Right atrium auricular region (tissue), 2 donors: ENCODE measurements at places on chromosomes 16 and 17.

- peak; percentile 64 for DNase-seq
- peak overlapping the region; percentile 62 for H3K27ac ChIP-seq
- H3K36me3 ChIP-seq = no peaks in the 10 kb centered on the region
- no peak overlapping the region for H3K4me3 ChIP-seq
- H3K27me3 ChIP-seq = no peaks in the 10 kb centered on the region
- no peaks in the 10 kb centered on the region for H3K4me1 ChIP-seq
These were observed 13.9 kb downstream of the NUP93 start for GRCh38 chr16:56743840-56744239.

DNA sequence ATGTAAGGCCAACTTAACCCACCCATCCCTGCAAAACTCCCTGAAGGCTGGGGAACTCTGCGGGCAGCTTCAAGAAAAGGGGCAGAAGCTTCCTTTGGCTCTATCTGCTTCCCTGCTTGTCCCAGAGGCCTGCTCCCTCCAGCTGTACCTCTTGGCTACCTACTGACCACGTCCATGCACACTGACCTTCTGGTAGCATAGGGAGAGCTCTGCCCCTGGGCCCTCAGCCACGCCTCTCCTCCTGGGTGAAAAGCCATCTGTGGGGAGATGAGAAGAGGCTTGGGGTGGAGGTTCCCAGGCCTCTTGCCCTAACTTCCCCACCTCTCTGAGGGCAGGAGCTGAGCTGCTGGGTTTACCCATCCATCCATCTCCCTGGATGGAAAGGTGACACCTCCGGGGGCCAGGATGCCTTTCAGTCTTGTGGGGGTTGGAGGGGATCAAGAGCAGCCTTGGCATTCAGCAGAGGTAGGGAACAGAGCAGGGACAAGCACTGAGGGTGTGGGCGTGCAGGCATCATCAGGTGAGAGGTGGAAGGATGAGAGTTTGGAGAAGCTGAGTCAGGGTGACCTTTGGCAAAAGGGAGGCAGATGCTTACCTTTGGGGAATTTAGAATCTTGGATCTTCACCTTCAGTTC is 23.4 kb upstream of the MFSD6L start:
- H3K27me3 ChIP-seq = no peaks in the 10 kb centered on the region
- no peaks in the 10 kb centered on the region for H3K4me1 ChIP-seq
- H3K36me3 ChIP-seq = no peaks in the 10 kb centered on the region

DNA sequence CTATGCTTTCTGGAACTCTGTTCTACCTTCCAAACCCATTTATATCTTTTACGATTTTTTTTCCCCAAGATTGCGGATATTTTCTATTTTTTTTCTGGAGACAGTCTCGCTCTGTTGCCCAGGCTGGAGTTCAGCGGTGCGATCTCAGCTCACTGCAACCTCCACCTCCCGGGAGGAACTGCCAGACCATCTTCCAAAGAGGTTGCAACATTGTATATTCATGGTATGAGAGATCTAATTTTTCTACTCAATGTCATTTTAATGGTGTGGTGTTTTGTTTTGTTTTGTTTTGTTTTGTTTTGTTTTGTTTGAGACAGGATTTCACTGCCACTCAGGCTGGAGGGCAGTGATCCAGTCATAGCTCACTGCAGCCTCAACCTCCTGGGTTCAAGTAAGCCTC is 8.5 kb upstream of the BMERB1 start:
- no peak overlapping the region for H3K27ac ChIP-seq
- no peak for DNase-seq
- H3K4me1 ChIP-seq = no peaks in the 10 kb centered on the region
- no peak overlapping the region for H3K4me3 ChIP-seq

DNA sequence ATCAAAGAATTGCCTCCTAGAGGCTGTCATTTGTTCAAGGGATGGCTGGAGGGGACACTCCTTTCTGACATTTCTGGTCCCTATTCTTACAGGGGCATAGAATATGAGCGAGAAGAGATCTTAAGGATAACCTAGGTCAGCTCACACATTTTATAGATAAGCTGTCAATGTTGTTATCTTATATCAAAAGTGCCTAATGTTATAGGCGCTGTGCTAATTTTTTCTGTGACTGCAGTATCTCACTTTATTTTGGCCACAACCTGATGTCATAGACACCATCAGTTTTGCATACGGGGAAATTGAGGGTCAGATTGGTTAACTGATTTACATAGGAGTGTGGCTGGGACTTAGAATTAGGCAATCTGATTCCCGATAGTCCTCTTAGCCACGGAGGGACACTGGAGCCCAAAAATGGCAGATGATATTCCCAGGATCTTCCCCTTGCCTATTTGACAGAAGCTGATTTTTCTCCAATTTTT is 1.2 kb downstream of the CPD start:
- no peaks in the 10 kb centered on the region for H3K27me3 ChIP-seq
- H3K4me3 ChIP-seq = peak overlapping the region; percentile 87

DNA sequence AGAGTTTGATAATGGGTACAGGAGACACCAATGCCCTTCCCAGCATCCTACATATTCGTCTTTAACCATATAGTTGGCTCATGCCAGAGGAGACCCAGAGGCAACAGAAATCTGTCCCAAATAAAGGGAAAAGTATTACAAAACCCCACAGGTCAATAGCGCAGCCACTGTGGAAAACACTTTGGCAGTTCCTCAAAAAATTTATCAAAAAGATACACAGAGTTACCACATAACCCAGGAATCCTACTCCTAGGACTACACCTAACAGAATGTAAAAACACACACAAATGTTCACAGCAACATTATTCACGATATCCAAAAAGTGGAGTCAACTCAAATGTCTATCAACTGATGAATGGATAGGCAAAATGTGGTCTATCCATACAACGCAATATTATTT is 135.8 kb downstream of the CEP112 start:
- DNase-seq = no peak
- no peaks in the 10 kb centered on the region for H3K27me3 ChIP-seq
- H3K27ac ChIP-seq = no peak overlapping the region
- H3K36me3 ChIP-seq = no peaks in the 10 kb centered on the region
- no peak overlapping the region for H3K4me3 ChIP-seq

- H3K4me1 ChIP-seq = no peaks in the 10 kb centered on the region
- no peaks in the 10 kb centered on the region for H3K36me3 ChIP-seq
- no peak for DNase-seq
These were observed 7.0 kb upstream of the MYH8 start for GRCh38 chr17:10428781-10429180.

DNA sequence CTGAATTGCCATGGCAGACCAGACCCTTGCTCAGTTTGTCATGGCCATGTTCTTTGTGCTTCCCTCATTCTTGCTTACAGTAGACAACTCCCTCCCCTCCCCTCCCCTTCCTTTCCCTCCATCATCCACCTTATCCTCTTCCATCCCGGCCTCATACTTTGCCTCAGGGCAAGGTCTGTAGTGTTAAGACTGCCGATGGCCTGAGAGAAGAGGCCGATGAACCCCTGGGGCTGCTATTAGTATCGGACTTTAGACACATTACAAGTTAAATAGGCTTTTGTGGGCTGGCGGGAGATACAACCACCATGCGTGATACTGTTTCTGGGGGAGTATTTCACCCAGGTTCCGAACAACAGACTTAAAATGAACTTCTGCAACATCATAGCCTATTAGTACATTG is 364.5 kb upstream of the ZFHX3 start:
- DNase-seq = no peak
- no peak overlapping the region for H3K4me3 ChIP-seq
- no peaks in the 10 kb centered on the region for H3K36me3 ChIP-seq
- H3K27ac ChIP-seq = no peak overlapping the region
- H3K27me3 ChIP-seq = no peaks in the 10 kb centered on the region
- H3K4me1 ChIP-seq = no peaks in the 10 kb centered on the region

- no peak overlapping the region for H3K27ac ChIP-seq
- H3K27me3 ChIP-seq = no peaks in the 10 kb centered on the region
- no peaks in the 10 kb centered on the region for H3K36me3 ChIP-seq
- H3K4me3 ChIP-seq = no peak overlapping the region
- DNase-seq = no peak
These were observed 7.1 kb downstream of the RBFOX3 start for GRCh38 chr17:79603771-79604170.

GRCh38 chr16:391885-392335 is 5.1 kb upstream of the NME4 start:
- no peak for DNase-seq
- H3K4me1 ChIP-seq = no peaks in the 10 kb centered on the region
- H3K27me3 ChIP-seq = no peaks in the 10 kb centered on the region
- no peak overlapping the region for H3K27ac ChIP-seq

- H3K27me3 ChIP-seq = no peaks in the 10 kb centered on the region
- H3K27ac ChIP-seq = no peak overlapping the region
- H3K36me3 ChIP-seq = no peaks in the 10 kb centered on the region
- no peak for DNase-seq
- no peaks in the 10 kb centered on the region for H3K4me1 ChIP-seq
These were observed 19.4 kb downstream of the ERN1 start for GRCh38 chr17:64110379-64111152.

DNA sequence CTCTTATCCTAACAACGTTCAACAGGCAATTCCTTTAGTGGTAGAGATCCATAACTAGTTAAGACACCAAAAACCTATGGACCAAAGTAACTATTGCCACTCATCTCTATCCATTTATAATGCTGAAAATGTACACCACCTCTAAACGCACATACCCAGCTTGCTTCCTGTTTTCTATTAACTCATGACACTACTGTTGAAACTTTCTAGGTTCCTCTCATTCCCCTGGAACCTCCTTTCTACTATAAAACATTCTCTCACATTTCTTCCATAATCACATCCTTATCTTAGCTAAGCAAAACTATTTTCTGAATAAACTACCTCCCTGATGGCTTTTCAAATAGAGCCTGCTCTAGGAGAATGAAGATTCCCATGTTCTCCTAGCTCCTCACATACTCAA is 42.9 kb upstream of the KSR1 start:
- no peaks in the 10 kb centered on the region for H3K36me3 ChIP-seq
- H3K4me1 ChIP-seq = peaks cover 9% of the 10 kb centered on the region
- DNase-seq = no peak
- H3K27ac ChIP-seq = no peak overlapping the region
- H3K4me3 ChIP-seq = no peak overlapping the region
- no peaks in the 10 kb centered on the region for H3K27me3 ChIP-seq

- peak within 1 kb of the TSS; percentile 92 for H3K4me3 ChIP-seq
- H3K27ac ChIP-seq = peak within 1 kb of the TSS; percentile 97
- peaks cover 6% of the 10 kb centered on the region for H3K36me3 ChIP-seq
- H3K27me3 ChIP-seq = no peaks in the 10 kb centered on the region
These were observed at the start of gene RNF213 for GRCh38 chr17:80260791-80261158. Gene RNF213 (plus strand): TSS chr17:80260852. CDS start chr17:80263682, 2,830 bp downstream.

GRCh38 chr17:79609673-79610645 is 892 bp downstream of the RBFOX3 start:
- H3K4me1 ChIP-seq = peaks cover 19% of the 10 kb centered on the region
- no peak overlapping the region for H3K4me3 ChIP-seq
- no peak overlapping the region for H3K27ac ChIP-seq
- H3K27me3 ChIP-seq = peaks cover 23% of the 10 kb centered on the region
- no peaks in the 10 kb centered on the region for H3K36me3 ChIP-seq
- no peak for DNase-seq

GRCh38 chr17:17675925-17676534 is 5.2 kb upstream of the RAI1 start:
- DNase-seq = no peak
- no peaks in the 10 kb centered on the region for H3K27me3 ChIP-seq
- no peak overlapping the region for H3K4me3 ChIP-seq
- peaks cover 26% of the 10 kb centered on the region for H3K4me1 ChIP-seq
- H3K27ac ChIP-seq = no peak overlapping the region

- H3K27ac ChIP-seq = no peak overlapping the region
- H3K36me3 ChIP-seq = no peaks in the 10 kb centered on the region
- H3K4me3 ChIP-seq = no peak overlapping the region
These were observed 8.8 kb upstream of the CEP20 start for GRCh38 chr16:15897121-15897780.

- H3K27me3 ChIP-seq = no peaks in the 10 kb centered on the region
- H3K27ac ChIP-seq = no peak overlapping the region
- H3K4me3 ChIP-seq = no peak overlapping the region
- no peak for DNase-seq
- H3K36me3 ChIP-seq = no peaks in the 10 kb centered on the region
These were observed 14.5 kb upstream of the ADORA2B start for GRCh38 chr17:15930426-15930825.

- no peaks in the 10 kb centered on the region for H3K36me3 ChIP-seq
- H3K4me3 ChIP-seq = no peak overlapping the region
- no peaks in the 10 kb centered on the region for H3K4me1 ChIP-seq
- DNase-seq = no peak
These were observed 6.1 kb downstream of the GAST start for GRCh38 chr17:41718287-41718645.

- no peaks in the 10 kb centered on the region for H3K4me1 ChIP-seq
- no peak for DNase-seq
- H3K4me3 ChIP-seq = no peak overlapping the region
- H3K27me3 ChIP-seq = no peaks in the 10 kb centered on the region
These were observed 168.4 kb downstream of the ENGASE start for GRCh38 chr17:79242873-79243602.
